Omental fat pad (tissue), 4 donors: ENCODE measurements at places on chromosomes 2 and 18.

DNA sequence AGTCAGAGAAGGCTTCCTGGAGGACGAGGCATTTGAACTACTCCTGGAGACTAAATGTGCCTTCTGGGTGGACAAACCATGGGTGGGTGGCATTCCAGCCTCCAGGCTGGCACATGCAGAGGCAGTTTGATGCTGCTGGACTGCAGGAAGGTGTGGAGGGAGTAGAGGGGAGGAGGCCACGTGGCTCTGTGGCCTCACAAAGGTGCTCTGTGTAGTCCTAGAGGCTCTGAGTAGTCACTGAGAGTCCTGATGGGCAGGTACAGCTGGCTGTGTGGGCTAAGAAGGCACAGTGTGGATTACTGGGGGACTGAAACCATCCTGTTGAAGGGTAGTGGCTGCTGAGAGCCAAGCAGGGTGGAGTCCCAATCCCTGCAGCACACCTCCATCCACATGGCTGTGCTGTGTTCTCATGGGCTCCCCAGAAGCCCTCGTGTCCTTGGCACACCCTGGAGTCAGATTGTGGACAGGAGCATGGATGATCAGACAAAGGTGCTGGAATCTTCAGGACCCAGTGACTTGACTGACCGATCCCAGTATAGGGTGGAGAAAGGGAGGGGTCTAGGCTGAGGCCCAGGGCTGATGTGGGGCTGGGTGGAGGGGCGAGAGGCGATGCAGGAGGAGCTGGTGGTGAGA, 87.4 kb upstream of the HS6ST1 start:
- DNase-seq: no peak

DNA sequence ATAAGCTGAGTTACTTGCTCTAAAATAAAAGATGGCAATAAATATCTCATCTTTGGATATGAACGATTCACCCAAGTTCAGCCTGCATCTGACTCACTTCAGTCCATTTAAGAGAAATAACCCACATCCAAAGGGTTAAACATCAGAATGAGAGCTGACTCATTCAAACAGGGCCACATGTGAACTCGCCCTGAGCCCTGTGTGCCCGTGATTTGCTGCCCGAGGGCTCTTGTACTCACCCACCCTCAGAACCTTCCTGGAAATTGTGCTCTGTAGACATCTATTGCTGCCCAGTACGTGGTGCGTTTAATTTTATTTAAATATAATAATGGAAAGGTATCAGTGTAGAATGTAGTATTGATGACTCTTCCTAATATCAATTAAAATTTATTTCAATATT, 66.9 kb upstream of the RBM44 start:
- DNase-seq: no peak

- DNase-seq: no peak
These were observed 8.2 kb downstream of the TTC32 start for GRCh38 chr2:19893520-19894133.

DNA sequence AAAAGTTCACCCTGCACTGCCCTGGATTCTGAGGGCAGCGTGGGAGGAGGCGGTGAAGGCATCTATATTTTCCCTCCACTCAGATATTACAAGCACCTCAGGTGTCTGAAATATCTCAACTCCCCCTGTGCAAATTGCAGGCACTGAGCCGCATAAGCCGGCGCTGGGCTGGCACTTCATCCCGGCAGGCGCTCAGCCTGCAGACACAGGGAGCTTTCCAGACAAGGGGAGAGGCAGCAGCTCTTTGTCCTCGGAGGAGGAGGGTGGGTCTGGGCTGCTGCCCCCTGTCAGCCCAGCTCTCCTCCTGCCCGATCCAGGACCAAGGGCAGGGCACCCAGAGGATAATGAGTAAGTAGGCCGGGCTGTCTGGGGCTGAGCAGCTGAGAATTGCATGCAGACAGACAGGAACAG, 189.3 kb upstream of the MYT1L start:
- no peak for DNase-seq

DNA sequence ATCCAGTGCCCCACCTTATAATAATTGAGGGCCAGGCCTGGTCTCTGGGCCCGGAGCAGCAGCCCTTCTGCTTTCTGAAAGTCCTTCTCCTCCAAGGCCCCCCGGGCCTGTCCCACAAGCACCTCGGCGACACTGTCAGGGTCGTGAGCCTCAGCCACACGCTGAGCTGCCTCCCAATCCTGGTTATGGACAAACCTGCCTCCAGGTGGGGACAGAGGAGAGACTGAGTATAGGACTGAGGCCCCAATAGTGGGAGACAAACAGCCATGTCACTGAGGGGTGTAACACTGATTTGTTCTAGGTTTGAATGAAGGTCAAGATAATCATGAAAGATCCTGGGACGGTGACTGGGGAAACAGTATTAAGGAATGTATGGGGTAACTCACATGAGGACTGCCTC, 11.8 kb downstream of the KRTCAP3 start:
- no peak for DNase-seq

DNA sequence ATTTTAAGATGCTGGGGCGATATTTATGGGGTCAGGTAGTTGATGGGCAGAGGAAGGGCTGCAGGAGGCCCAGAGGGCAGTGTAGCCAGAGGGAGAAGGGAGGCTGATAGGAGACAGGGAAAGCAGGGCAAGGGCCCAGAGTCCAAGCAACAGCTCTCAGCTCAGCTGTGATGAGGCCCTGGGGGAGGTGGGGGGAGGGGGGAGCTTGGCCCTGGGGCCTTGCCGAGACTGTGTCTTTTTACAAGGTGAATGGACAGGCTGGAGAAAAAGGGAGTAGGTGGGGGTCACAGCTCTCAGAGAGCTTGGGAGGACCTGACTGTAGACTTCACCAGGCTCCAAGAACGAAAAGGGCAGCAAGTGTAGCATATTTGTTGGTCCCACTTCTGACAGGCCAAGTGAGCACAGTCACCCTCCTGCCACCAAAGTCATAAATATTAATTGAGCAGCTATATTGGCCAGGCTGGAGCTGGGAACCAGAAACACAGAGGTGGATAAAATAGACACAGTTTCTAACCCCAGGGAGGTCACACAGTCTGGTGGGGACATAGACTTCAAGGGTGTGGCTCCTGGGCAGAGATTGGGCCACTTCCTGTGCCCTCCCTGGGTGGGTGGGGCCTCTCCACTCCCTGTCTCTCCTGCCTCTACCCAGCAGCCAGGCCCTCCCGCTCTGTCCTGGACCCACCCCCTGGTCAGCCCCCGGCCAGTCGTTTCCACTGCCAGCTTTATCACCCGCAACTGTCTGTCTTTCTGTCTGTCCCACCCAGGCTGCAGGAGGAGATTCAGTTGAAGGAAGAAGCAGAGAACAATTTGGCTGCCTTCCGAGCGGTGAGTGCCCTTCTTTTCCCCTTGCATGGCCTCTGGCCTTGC, 1.4 kb downstream of the DES start:
- no peak for DNase-seq

GRCh38 chr2:237154082-237154638, 68.5 kb downstream of the COPS8 start:
- no peak for DNase-seq

DNA sequence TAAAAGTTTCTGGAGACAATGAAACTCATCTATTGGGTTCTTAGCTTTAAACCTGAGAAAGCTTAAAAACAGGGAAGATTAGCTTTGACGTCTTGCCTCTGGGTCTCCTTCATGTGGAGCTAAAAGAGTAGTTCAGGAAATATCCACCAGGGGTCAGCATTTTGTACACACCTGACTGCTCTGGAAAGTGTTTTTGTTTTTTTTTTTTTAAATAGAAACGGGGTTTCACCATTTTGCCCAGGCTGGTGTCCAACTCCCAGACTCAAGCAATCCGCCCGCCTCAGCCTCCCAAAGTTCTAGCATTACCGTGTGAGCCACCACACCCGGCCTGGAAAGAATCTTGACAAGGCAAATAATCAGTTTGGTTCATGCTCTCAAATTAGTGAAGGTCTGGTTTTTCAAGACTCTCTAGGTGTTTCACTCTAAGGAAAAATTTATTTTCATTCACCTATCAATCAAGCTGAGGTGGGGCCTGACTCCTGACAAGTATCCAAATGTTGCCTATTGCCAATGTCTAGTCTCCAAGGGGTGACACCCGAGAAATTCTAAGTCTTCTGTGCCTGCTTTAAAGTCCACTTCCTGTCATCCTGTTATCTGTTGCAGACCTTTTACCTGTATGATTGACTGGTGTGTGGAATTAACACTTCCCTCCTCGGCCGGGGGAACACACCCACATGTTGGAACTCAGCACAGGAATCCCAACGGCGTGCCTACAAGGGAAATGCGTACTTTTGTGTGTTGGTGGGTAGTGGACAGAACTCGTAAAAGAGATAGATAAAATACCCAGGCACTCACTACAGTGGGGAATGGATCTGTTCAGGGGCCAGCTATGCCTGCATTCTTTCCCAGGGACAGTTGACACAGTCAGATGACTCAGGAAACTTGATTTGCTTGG, 11.3 kb downstream of the IL1RN start:
- no peak for DNase-seq

- DNase-seq: no peak
These were observed 772.6 kb downstream of the TSN start for GRCh38 chr2:122528061-122528460.

DNA sequence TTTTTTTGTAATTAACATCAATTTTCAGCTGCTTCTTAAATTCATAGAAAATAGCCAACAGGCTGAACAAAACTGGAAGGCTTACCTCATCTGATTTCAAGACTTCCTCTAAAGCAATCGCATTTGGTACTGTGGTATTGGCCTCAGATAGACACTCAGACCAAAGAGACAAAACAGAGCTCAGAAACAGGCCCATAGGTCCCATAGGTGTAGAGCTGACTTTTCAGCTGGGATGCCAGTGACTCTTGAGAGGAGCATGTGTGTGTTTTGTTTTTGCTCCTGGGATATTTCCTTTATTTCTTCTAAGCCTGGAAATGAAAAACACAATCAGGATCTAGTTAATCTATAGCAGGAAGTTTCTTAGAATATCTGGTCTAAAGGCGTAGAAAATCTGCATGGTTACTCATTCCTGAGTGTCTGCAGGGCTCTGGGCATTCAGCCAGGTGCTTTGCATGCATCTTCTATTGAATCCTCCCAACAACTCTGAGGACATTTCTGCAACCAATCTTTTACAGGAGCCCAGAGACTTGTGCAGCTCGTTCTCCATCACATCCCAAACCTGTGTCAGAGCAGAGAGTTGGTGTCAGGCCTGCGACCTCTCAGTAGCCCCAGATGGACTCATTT, 190.8 kb downstream of the RTP5 start:
- no peak for DNase-seq

- no peak for DNase-seq
These were observed 164.9 kb upstream of the NT5C1B start for GRCh38 chr2:18754286-18754685.

GRCh38 chr2:70104231-70105111, 17.2 kb downstream of the PCBP1 start:
- DNase-seq: no peak

DNA sequence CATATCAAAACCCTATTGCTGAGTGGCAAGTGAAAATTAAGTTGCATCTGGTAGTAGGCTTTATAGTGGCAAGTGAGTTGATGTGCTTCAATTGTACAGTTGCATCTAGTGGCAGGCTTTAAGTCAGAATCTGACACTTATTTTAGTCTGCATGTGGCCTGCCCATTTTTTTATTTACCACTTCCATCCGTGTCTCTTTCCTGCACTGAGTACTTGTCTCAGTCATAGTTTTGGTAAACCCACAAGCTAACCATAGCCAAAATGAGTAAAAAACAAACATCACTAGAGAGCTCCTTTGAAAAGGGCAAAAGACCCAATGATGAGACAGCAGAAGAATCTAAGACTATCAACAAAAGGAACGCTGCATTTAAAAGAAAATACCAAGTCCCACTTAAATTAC, 96.0 kb upstream of the CRACDL start:
- DNase-seq: no peak

- no peak for DNase-seq
These were observed 271.4 kb downstream of the CAMKMT start for GRCh38 chr2:44632931-44633689.

DNA sequence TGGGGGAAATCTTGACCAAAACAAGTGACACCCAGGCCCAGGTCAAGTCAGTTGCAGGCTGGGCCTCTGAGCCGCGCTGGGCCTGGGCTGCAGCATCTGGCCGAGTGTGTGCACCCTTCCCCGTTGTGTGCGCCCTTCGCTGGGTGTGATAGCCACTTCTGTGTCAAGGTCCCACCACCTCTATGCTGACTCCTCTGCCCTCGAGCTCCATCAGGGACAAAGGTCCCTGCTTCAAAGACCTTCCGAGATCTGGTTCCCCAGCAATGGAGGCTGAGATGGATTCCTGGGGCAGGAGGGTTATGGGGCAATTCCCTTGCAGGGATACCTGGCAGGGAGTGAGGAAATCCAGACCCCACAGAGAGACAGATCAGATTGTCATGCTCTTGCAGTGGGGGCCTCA, 93.6 kb downstream of the PIEZO2 start:
- no peak for DNase-seq

DNA sequence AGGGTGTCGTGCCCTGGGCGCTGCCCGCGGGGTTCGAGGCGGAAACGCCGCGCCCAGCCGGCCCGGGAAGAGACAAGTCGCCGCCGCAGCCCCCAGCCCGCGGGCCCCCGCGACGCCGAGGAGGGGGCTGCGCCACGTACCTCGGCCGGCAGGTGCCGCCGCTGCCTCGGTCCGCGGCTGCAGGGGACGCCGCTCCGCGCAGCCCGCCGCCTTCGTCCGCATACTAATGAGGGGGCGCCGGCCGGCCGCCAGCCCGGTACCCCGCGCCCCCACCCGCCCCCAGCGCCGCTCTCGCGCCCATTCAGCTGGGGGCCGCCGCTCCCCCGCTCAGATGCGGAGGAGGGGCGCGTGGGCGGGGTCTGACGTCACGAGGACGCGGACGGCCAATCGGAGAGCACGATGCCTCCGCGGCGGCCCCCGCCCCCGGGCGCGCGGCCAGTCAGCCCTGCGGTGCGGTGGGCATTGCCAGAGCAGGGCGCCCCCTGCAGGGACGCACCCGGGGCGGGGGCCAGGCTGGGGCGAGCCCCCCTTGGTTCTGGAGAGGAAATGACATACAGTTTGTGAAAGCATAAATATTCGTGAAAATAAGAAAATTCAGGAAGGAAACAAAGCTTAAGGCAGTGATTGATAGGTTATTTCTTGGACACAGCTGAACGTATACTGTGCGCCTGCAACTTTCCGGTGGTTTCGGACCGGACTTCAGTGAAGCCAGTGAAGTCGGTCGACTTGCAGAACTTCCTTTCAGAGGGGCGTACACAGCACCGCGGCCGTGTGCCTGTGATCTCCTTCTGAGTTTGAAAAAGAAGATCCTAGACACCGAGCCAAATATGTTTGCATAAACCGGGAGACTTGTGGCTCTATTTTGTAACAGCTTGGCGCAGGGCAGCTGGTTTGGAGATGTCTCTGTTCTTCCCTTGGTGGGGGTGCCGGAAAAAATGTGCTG, at the start of gene ST3GAL5:
ST3GAL5 (minus strand) TSS at position 307 of the 943 bp plus-strand sequence; CDS start at position 222, 85 bp downstream.
- DNase-seq: peak; percentile 74

DNA sequence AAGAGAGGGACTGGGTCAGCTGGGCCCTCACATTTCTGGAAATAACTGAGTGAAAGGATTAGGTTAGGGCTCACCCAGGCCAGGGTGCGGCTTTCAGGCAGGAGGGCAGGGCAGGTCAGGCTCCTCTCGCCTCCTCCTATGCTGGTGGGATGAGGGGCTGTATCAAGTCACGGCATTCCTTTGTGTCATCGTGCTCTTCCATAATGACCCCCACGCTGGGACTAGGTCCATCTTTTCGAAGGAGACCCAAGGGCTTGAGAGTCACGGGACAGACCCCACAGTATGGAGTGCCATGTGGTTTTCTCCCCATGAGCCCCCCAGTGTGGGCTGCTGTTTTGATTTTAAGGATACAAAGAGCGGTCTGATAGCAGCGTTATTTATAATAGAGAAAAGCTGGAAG, 137.8 kb upstream of the COPS8 start:
- no peak for DNase-seq
